ENCODE measurements at places on chromosomes 3 and 15.
A peak's percentile ranks its signal among the peaks of the same experiment; 100 is the strongest.

GRCh38 chr3:47407237-47407636, 26.4 kb downstream of the PTPN23 start:
- no peak for DNase-seq

DNA sequence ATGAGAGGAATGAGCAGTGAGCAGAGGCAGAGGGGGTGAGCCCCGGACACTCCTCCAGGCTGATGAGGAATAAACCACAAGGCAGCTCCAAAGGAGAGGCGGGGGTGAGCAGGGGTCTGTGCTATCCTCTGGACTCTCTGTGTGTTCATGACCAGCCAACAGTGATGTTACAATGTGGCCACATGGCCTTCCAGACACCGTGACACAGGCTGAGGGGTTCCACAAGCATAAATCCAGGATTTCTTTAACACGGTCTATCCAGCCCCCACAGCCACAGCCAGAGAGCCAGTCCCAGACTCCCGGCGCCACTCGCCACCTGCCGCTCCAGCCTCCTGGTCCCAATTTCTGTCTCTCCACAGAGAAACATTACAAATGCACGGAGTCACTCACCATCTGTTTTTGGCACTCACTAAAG, 24.4 kb downstream of the XXYLT1 start:
- DNase-seq, result no peak

- DNase-seq, result peak; percentile 85
These were observed 38.7 kb upstream of the MGA start for GRCh38 chr15:41621200-41622193.

- DNase-seq, result no peak
These were observed 102.2 kb upstream of the ATP10A start for GRCh38 chr15:25965326-25965725.

- DNase-seq, result no peak
These were observed 55.0 kb upstream of the EPHB3 start for GRCh38 chr3:184506561-184506991.

DNA sequence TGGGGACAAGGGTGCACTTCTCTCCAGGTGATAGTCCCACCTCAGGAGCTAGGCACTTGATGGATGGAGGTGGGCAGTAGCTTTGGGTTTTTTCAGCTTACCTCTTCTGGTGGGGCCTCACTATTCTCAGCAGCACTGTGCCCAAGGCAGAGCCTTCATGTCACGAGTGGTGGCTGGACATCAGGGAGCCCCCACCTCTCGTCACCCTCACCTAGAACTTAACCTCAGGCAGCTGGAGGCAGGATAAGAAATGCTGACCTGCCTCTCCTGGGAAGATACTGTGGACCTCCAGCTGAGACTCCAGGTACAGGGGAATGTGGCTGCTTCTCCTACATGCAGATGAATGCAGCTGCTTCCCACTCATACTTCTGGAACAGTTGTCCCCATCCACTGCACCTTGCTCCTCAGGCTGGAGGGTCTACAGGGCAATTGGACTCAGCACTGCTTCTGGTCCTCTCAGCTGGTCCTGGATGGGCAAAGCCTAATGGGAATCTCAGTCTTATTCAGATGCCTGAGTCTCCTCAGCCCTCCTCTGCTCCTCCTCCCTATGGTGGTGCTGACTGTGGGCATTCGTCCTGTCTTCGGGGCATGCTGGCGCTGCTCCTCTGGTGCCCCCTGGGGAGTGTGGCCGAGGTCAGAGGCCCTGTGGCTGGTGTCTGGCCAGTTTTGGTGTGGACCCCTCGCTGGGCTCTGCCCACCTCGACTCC, 129.9 kb downstream of the KLF13 start:
- DNase-seq, result no peak

DNA sequence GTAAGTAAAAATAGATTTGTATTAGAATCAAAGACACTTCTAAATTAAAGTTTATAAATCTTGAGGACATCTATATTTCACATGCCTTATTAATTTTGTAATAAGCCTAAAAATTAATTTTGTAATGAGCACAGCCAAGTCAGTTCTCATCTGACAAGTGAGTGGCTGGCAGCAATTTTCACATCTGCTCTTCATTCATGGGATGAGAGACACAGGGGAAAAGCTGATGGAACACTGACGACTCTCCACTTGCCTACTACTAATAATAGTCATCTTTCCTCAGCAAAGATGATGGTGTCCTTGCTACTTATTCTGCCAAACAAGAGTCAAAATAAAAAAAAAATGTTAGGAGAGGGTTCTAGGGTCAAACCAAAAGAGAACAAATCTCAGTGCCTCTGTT, 14.4 kb upstream of the CMSS1 start:
- DNase-seq, result no peak

DNA sequence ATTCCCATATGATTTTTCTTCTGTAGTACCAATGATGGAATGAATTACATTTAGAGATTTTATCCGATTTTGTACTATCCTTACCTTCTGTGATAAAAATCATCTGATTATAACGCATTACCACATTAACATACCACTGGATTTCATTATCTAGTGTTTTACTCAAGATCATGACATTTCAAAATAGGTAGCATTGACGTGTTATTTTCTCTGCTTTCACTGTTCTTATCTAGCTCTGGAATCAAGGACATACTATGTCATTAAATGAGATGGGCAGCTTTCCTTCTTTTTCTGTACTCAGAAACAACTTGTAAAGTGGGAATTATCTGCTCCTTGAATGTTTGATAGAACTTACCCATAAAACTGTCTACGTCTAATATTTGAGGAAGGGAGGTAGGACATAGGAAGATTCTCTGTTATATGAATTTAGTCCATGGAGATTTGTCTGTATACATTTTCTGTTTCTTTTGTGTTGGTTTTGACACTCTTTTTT, 183.7 kb upstream of the NR2E3 start:
- DNase-seq, result no peak

GRCh38 chr3:105157067-105157765, 209.5 kb upstream of the ALCAM start:
- no peak for DNase-seq

- no peak for DNase-seq
These were observed 16.6 kb downstream of the SEMA3F start for GRCh38 chr3:50171540-50172301.

GRCh38 chr15:65937054-65937453, 67.8 kb downstream of the RAB11A start:
- DNase-seq, result no peak

DNA sequence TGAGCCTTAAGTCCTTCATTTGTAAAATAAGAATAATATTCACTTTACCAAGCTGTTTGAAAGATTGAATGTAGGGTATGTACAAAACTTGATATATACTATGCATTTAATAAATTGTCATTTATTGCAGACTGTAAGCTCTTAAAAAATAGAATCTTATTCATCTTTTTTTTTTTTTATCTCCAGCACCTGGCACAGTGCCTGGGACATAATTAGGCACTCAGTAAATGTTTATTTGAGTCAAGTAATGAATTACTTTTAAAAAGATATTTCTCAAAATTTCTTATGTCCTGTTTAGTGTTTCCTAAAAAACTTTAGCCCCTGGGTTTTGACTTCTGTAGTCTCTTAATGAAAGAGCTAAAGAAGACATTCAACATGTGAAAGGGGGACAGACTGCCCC, 71.7 kb downstream of the TOP2B start:
- no peak for DNase-seq

GRCh38 chr3:184541886-184542562, 19.6 kb upstream of the EPHB3 start:
- peak; percentile 40 for DNase-seq

- no peak for DNase-seq
These were observed 32.0 kb downstream of the SMAD3 start for GRCh38 chr15:67097424-67097823.

DNA sequence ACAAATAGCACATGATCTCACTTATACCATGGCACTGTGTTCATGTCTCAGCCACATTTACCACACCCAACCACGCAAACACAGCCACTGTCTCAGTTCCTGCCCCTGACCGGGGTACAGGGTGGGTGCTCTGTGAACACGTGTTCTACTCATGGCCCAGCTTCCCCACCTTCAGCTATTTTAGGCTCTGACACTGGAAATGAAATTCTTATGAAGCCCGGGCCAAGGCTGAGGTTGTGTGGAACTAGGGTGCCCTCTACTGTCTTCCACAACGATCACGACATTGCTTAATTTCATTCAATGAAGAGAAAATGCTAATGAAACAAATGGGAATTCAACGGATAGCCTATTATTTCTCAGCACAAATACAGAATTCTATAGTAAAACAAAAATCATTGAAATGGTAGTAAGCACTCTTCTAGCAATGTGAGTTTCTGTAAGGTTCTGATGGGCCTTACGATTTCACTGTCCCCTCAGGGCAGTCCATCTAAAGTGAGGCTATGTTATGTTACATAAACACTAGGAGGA, 2.1 kb upstream of the GABRA5 start:
- no peak for DNase-seq

- DNase-seq, result no peak
These were observed 226.1 kb upstream of the BHLHE40 start for GRCh38 chr3:4753073-4753691.

DNA sequence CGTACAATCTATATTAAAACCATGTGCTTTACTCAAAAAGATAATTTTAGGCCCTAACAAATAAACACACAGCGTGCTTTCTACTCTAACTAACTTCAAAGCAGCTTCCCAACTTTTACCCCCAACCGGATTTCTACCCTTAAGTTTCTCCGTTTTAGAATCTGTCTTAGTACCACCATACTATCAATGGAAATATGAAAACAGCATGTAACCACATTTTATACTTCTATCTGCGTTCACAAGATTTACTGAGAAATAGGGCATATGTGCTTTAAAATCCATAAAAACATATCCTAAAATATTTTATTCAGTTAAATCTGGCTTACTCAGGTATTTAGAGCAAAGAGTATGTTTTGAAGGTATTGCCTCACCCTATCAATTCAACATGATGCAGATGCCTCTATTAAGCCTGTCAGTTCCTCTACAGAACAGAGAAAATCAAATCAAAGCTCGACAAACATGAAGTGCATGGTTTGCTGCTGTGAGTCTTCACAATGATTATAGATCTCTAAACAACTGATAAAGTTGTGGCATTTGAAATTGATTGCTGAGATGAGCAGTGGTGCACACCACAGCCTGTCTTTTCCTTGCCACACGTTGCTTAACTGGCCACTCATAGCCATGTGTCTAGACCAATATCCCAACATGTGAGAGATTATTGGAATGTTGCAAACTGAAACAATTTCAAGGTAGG, 44.5 kb upstream of the ZPLD1 start:
- DNase-seq, result no peak

GRCh38 chr3:24773798-24774197, 279.1 kb upstream of the THRB start:
- DNase-seq, result peak; percentile 69

GRCh38 chr3:116153174-116153573, 292.1 kb downstream of the LSAMP start:
- no peak for DNase-seq

DNA sequence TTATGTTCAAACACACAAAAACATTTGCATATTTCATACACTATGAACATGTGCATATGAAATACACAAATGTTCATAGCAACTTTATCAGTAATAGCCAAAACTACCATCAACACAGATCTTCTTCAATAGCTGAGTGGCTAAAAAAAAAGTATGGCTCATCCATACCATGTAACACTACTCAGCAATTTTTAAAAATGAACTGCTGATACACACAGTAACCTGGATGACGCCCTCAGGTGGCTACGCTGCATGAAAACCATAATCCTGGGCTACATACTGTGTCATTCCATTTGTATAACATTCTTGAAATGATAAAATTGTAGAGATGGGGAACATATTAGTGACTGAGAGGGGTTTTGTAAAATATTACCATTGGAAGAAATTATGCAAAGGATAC, 243.6 kb downstream of the MAGI1 start:
- no peak for DNase-seq

DNA sequence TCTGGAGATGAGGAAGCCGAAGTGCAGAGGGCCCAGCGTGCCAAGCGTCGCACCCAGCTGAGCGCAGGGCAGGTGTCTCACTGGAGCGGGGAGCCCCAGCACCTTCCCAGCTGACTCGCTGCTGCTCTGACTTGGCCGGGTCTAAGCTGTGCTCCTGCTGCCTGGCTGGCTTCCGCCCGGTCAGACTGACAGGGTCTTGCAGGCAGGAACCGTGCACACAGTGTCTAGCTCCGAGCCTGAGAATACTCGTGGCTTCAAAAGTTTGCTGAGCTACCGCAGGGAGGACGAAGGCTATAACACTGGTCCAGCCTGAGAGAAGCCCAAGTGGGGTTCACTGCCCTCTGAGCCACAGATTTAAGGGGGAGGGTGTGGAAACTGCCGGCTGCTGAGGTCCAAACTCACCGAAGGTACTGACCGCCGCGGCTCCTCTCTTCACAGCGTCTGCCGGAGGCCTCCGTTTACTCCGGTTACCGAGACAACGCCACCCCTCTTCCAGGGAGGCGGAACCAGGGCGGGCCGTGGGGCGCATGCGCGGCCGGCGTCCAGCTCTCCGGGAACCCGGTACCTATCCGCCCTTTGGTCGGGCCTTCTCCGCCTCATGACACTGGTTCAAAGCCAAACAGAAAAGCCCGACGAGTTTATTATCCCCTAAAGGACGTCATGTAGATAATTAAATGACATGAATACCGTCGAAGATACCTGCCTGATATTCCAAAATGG, at the start of gene CFAP44:
TSS of gene CFAP44 (minus strand) at position 443 of the 720 bp plus-strand sequence. CDS start 7,829 bp downstream, outside the sequence.
- DNase-seq, result peak; percentile 91

DNA sequence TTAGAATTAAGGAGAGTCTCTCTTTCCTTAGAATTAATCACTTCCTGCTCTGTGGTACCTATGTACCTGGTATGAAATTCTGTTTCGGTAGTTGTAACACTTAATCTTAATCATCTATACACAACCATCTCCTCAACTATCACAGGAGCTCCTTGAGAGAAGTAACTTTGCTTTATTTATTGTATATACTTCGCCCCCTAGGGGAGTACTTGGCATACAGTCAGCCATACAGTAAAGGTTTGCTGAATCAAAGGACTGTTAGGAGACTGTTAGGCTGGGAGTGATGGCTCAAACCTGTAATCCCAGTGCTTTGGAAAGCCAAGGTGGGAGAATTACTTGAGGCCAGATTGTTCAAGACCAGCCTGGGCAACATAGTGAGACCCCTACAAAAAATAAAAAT, 44.7 kb downstream of the RORA start:
- DNase-seq, result no peak

DNA sequence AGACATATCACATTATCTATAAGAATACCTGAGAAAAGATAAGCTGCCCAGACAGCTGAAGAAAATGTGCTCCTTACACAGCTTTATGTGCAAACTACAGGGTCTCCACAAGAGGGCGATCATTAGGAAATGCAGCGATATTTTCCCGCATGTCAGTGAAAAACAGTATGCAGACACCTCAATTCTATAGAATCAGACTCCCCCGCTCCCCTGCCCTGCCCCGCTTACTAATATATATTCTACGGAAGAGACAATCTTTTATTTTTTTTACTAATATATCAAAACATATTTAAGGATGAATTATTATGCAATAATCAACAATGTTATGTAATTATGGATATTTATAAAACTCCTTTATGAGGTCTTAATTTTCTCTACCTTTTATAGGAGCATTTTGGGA, 681.3 kb downstream of the ROBO1 start:
- DNase-seq, result peak; percentile 50

DNA sequence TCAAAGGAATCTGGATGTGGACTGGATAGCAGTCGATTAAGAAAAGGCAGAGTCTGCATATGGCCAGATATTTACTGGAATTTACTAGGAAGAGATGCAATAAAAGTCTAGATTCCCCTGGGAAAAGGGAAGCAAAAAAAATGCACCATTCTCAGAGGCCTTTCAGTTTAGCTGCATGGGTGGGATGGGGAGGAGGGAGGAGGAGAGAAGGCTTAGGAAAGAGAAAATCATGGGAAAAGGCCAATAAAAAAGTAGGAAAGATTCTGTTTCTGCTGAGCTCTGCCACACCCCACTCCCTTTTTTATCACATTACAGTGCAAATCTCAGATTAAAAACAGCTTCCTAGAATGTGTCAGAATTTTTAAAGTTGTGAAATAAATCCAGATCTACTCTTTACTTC, 103.6 kb downstream of the ADAMTS9 start:
- no peak for DNase-seq

All from ecto neural progenitor cell (in vitro differentiated cells).